Type B pancreatic cell (in vitro differentiated cells): ENCODE measurements at places on chromosomes 2 and 18.

DNA sequence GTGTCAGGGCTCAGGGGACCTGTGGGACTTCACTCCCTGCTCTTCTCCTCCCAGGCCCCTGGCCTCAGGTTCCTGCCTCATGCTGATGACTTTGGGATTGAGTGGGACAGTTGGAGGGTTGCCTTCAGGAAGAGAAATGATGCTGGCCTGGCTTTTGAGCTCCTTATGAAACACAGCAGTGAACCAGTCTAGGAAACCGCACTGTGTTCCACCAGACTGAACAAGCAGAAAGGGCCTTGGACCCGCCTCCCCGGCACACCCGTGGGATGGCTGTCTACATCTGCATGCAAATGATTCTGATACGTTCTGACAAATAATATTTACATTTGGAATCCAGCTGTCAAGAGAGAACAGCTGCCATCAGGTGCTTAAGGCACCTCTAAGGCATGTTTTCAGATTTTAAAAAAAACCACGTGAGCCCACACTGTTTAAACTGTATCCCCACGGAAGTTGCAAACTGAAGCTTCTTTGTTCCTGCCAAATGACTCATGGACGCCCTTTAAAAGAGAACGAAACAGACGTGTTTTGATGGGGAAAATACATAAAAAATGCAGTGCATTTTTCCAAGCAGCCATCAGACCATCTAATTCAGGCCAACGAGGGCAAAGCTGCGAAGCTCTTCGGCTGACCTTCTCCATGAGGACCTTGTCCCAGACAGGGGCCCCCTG lies 27.6 kb upstream of the ASAP2 start:
- DNase-seq = no peak

DNA sequence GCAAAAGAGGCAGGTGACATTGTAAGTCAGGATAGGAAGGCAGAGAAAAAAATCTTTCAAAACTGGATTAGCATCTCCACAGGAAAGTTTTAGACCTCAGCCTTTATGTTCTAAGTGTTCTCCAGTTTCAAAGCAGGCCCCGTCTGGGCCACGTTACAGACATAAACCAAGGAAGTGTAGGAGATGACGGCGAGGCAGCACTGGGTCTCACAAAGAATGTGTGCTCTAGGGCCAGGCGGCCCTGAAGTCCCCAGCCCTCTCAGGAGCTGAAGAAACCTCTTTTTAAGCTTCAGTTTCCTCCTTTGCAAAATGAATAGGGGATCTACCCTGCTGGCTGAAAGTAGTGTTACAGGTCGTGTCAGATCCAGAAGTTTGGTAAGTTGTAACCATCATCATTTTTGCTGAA lies 81.7 kb downstream of the SPRED2 start:
- DNase-seq = no peak

- no peak for DNase-seq
Measured at GRCh38 chr2:45470531-45470930, 140.5 kb downstream of the SRBD1 start.

- no peak for DNase-seq
Measured at GRCh38 chr18:10010611-10011015, 96.8 kb downstream of the VAPA start.

DNA sequence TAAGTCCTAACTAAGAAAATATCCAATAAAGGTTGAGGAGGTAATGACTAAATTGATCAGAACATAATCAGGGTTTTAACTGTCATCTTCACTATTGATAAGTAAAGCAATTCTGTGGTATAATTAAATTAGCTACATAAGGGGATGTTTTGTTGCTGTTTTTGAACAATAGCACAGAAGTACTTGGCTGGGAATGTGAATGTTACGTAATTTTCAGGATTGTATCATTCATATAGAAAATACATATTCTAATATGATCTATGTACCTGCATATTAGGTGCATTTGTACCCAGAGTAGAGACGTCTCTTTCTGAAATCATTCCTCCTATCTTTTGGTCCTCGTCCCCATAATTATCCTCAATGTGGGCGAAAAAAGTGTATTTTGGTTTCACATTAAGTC lies 109.0 kb downstream of the PIEZO2 start:
- DNase-seq = no peak

DNA sequence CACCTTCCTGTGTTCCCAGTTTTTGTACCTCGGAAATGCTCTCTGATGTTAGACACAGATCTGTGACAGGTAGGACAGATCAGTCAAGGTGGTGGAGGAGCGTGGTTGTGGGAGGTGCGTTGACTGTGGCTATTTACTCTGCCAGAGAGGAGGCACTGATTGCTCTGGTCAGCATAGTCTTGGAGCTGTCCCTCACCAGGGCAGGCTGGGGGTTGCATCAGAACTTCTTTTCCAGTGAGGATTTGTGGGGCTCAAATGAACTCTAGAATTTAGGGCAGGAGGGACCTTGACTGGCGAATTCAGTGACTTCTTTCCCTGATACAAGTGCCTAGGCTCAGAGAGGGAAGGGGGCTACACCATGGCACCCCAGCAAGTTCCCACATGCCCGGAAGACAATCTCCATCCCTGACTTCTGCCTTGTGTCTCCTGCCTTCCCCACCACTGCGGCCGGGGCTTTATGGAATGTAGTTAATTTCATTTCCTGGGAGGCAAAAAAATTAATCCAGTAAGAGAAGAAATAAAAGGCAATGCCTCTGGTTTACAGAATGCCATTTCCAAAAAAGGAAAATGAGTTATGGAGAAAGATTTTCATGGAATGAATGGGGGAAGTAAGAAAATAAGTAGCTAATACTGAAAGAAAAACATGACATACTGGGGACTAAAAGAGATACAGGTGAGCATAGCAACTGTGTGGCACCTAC lies 26.1 kb downstream of the NIFK start:
- DNase-seq = no peak

GRCh38 chr2:120486946-120487345 lies 141.0 kb downstream of the INHBB start:
- DNase-seq = no peak

GRCh38 chr2:145431181-145431951 lies 911.4 kb upstream of the ZEB2 start:
- no peak for DNase-seq

GRCh38 chr2:201643216-201643890 lies at the start of gene TMEM237:
TSS of gene TMEM237 (minus strand) at chr2:201643503. CDS start at chr2:201643400, 103 bp downstream.
- no peak for DNase-seq

DNA sequence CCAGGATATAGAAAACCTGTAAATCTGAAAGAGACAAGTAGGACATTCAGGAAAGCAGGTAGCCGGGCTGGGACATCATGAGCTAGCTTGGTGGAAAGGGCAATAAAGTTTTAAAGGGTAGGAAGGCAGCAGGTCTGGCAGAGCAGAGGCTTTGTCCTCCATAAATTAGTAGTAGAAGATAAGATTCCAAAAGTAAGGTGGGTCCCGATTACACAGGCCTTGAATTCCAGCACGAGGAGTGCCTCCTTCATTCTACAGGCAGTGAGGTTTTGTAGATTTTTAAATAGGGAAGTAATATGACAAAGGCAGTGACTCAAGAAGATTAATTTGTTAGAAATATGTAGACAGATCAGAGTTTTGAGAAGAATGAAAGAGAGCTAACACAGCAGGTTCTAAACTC lies 160.7 kb downstream of the DTNB start:
- DNase-seq = no peak

DNA sequence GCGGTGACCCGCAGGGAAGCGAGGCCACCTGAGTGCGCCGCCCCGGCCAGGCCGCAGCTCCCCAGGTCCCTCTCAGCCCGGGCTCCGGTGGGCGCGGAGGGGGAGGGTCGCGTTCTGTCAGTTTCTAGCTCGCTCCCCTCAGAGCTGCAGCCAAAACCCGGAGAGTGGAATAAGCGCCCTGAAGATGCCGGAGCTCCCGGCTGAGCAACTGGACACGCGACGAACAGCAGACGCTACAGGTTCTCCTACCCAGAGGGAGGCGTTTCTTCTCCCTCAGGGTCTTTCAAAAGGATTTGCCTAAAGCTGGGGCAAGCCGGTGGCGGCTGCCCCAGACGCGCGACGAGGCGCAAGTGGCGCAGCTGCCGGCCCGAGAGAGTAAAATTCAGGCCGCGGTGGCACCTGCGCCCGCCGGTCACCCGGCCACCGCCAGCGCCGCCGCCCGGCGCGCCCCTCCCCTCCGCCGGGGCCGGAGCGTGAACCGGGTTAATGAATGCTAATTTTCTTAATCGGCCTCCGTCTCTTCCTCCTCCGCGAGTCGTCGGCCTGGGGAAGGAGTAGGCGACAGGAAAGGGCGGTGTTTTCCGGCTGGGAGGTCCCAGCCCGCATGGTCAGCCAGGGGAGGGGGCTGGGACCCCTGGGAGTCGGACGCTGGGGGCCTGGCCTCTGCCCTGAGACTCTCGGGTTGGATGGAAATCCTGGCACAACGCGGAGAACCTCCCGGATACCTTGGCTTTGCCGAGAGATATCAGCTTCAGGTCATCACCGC lies 845 bp upstream of the CDC42EP3 start:
- peak; percentile 89 for DNase-seq

GRCh38 chr2:60466161-60466702 lies 87.2 kb downstream of the BCL11A start:
- DNase-seq = no peak

GRCh38 chr2:57437077-57437476 lies 609.5 kb upstream of the VRK2 start:
- DNase-seq = no peak

DNA sequence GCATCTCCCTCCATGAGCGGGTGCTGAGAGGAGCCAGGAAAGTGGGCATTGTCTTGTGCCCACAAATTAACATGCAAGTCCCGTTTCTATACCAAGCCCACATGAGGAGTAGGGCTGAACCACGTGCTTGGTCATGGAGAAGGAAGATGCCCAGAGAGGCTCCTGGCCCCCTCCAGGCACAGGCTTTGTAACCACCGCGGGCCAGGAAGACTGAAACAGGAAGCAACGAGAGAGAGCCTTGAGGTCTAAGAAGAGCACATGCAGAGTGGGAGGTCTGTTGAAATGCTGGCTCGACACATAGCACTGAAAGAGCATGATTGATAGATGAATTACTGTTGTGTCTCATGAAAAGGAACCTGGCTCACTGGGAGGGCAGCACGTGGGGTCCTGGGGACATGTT lies 36.3 kb downstream of the VWA3B start:
- DNase-seq = no peak

DNA sequence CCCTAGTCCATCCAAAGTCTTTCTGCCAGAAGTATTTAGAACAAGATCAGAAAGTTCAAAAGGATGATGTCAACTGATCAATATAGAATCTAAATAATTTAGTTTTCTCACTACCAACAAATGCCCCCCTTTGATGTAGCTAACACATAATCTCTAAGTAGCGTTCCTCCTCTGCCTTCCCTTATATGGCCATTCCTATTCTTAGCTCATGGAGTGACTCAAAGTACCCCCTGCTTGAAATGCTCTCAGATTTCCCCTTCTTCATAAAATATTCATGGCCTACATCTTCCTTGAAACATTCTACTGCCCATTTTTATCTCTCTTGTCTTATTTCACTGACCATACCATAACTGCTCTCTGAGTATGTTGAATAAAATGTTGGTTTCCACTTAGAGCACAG lies 151.5 kb downstream of the UPP2 start:
- no peak for DNase-seq

GRCh38 chr18:35071819-35072247 lies 30.6 kb downstream of the MAPRE2 start:
- DNase-seq = no peak
